ENCODE measurements at places on chromosomes 2 and 18.

DNA sequence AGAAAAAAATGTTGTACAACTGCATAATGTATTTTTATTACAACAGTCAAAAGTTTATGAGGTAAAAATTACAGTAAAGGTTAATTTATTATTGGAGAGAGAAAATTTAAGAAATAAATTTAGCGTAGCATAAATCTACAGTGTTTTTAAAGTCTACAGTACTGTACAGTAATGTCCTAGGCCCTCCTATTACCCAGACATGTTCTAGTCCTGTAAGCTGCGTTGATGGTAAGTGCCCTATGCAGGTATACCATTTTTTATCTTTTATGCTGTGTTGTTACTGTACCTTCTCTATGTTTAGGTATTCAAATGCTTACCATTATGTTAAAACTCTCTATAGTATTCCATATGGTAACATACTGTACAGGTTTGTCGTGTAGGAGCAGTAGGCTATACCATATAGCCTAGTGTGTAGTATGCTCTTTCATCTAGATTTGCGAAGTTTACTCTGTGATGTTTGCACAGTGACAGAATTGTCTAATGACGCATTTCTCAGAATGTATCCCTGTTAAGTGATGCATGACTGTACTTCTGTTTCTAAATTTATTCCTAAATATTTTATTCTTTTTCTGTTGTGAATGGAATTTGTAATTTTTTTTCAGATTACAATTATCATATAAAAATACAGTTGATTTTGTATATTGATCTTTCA, 24.5 kb downstream of the ABI2 start:
- DNase-seq: no peak
- H3K4me3 ChIP-seq: no peak overlapping the region
- no peaks in the 10 kb centered on the region for H3K4me1 ChIP-seq
- 0 out of 2 replicates have a peak, but pooled peaks cover 3% of the 10 kb centered on the region for H3K36me3 ChIP-seq
- no peaks in the 10 kb centered on the region for H3K27me3 ChIP-seq

- H3K27me3 ChIP-seq: peaks cover 5% of the 10 kb centered on the region
- H3K27ac ChIP-seq: no peak overlapping the region
- no peak for DNase-seq
Measured at GRCh38 chr2:241862093-241862492, 3.4 kb upstream of the PDCD1 start.

- no peaks in the 10 kb centered on the region for H3K4me1 ChIP-seq
- no peaks in the 10 kb centered on the region for H3K27me3 ChIP-seq
- H3K4me3 ChIP-seq: peak overlapping the region; percentile 39
- peak; percentile 24 for DNase-seq
- H3K36me3 ChIP-seq: no peaks in the 10 kb centered on the region
Measured at GRCh38 chr18:2223449-2223848, 347.9 kb downstream of the METTL4 start.

- H3K4me1 ChIP-seq: no peaks in the 10 kb centered on the region
- no peak for DNase-seq
- no peaks in the 10 kb centered on the region for H3K27me3 ChIP-seq
- H3K27ac ChIP-seq: no peak overlapping the region
- H3K4me3 ChIP-seq: no peak overlapping the region
Measured at GRCh38 chr2:2646433-2647051, 315.5 kb upstream of the MYT1L start.

DNA sequence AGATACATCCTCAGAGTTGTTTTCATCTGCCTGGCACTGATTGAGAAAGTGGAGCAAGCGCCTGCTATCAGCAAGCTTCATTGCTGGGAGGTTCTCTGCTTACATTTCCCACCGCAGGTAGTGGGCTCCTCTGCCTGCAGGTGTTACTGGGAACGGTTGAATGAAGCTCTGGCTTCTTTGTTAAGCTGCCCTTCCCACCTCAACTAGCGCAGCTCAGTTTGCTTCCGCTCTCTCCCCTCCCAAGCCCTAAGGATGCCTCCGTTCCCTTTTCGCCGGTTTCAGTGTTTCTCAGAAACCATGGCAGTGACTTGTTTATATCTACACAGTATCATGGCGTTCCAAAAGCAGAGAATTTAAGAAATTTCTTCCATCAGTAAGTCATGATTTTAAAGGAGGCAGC, 72.2 kb upstream of the B3GNT7 start:
- no peak overlapping the region for H3K27ac ChIP-seq
- H3K27me3 ChIP-seq: no peaks in the 10 kb centered on the region
- no peaks in the 10 kb centered on the region for H3K4me1 ChIP-seq
- DNase-seq: no peak
- no peak overlapping the region for H3K4me3 ChIP-seq

- H3K27me3 ChIP-seq: no peaks in the 10 kb centered on the region
- no peaks in the 10 kb centered on the region for H3K36me3 ChIP-seq
- H3K4me3 ChIP-seq: no peak overlapping the region
- no peak for DNase-seq
Measured at GRCh38 chr18:42533009-42533575, 578.1 kb downstream of the PIK3C3 start.

DNA sequence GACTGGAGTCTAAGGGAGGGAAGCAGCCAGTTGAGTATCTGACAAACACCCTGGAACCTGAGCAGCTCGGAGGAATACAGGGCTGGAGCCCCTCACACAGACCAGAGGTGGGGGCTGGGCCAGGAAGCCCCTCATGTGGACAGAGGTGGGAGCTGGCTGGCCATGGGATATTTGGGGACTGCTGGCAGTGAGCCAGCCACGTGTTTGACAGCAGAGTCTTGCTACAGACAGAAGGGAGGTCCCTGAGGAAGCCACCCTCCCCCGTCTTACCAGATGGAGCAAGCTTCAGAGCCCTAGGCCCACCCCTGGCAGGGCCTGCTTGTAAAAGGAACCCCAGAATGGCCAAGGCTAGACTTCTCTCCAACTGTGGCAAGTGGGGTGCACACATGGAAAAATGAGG, 3.6 kb upstream of the MTERF4 start:
- no peak overlapping the region for H3K4me3 ChIP-seq
- DNase-seq: no peak
- no peaks in the 10 kb centered on the region for H3K36me3 ChIP-seq
- H3K27ac ChIP-seq: no peak overlapping the region
- H3K27me3 ChIP-seq: no peaks in the 10 kb centered on the region

DNA sequence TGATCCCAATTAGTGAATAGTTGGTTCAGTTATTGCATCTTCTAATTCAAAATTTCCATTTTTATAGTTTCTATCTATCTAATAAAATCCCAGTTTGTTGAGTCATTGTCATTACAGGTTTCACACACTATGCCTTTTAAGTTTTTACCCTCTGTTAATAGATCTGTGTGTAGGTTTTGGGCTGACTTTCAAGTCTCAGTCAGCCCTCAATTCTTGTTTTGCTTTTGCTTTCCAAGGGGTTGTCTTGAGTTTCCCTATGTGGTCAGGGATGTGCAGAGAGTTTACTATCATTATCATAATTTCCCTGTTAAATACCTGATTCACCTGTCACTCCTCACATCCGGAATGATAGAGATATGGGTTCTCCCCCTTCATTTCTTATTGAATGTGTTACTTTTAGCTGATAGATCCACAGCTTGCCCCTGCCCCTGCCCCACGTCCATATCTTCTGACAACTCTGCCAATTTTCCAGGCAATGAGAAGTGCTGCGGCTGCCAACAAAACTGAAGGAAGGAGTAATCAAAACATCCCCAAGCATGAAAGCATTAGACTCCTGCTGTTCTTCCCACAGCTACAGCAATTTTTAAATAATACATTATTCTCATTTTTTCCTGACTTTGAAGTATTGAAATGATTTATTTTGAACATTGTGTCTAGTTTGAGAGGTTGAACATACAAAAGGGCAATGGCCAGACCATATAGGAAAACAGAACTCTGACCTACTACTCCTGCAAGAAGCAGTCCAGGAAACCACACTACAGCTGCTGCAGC, 1064.8 kb downstream of the SUCLG1 start:
- DNase-seq: no peak
- no peaks in the 10 kb centered on the region for H3K36me3 ChIP-seq
- H3K27ac ChIP-seq: no peak overlapping the region

GRCh38 chr18:42583283-42583731, 532.2 kb downstream of the RIT2 start:
- H3K4me1 ChIP-seq: peaks cover 7% of the 10 kb centered on the region
- H3K36me3 ChIP-seq: no peaks in the 10 kb centered on the region
- no peak overlapping the region for H3K27ac ChIP-seq
- no peak overlapping the region for H3K4me3 ChIP-seq

- H3K4me3 ChIP-seq: no peak overlapping the region
- H3K36me3 ChIP-seq: no peaks in the 10 kb centered on the region
- no peak overlapping the region for H3K27ac ChIP-seq
Measured at GRCh38 chr2:170340693-170341068, 162.7 kb downstream of the MYO3B start.

DNA sequence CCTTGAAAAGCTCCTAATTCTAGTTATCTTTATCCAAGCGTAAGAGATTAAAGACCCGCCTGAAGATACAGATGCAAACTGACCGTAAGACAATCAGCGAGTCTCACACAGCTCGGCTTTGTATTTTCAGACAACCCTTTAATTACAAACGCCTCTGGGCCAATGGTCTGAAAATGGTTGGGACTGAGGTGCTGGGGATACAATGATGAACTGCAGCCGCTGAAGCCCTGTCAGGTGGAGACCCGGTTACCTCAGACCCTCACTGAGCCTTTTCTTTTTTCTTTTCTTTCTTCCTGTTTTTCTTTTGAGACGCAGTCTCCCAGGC, 715 bp upstream of the CFAP36 start:
- H3K27ac ChIP-seq: peak overlapping the region; percentile 81
- peak; percentile 14 for DNase-seq
- H3K4me3 ChIP-seq: peak overlapping the region; percentile 98
- H3K36me3 ChIP-seq: peaks cover 4% of the 10 kb centered on the region
- peaks cover 8% of the 10 kb centered on the region for H3K4me1 ChIP-seq

DNA sequence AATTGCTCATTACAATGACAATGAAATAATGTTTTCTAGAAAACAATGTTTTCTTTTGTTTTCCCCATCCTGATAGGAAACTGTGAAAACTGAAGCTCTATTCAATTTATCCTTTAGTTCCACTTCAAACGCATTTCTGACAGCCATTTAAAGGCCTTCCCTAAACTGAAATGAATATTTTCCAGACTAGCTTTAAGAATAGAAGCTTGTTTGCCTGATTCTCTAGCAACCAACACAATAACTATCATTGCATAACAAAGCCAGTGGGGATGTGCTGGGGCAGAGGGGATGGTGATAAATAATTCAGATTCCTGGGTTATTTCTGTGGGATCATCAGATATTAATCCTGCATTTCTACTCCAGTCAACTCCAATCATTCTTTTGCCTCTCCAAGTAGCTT, 427.1 kb downstream of the RND3 start:
- H3K27ac ChIP-seq: no peak overlapping the region
- peak; percentile 41 for DNase-seq
- no peaks in the 10 kb centered on the region for H3K27me3 ChIP-seq
- no peak overlapping the region for H3K4me3 ChIP-seq

DNA sequence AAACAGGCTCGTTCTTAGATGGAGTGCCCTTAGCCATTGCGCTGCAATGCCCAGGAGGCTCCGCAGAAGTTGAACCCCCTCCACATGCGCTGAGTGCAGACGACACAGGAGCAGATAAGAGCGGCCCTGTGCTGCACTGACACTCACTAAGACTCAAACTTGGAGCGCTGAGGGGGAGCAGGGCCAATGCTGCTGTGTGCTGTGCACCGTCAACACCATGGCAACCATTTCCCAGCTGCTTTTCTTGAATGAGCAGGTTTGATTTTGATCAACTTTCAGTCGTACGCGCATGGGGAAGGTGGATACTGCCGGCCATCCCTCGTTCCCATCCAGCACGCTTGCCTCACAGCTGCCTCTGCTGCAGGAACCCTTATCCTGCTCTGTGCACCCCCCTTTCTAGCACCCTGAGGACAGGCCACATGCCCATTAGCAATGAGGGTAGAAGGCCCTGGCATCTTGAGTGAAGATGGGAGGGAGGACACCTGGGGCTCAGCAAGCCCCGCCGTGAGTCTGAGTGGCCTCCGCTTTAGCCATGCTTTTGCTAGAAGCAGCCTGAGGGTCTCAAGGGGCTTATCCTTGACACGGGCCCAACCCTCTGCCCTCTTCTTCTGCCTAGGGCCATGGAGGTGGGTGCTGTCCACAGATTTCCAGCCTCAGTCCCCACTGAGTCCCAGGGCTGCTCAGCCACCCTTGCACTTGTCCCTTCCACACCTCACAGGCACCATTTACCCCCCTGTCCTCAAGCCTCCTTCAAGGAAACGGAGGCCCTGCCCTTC, 271.9 kb downstream of the PHLPP1 start:
- H3K4me1 ChIP-seq: no peaks in the 10 kb centered on the region
- H3K27me3 ChIP-seq: no peaks in the 10 kb centered on the region
- DNase-seq: no peak
- H3K36me3 ChIP-seq: no peaks in the 10 kb centered on the region
- H3K4me3 ChIP-seq: no peak overlapping the region

- H3K36me3 ChIP-seq: no peaks in the 10 kb centered on the region
- DNase-seq: no peak
- no peaks in the 10 kb centered on the region for H3K27me3 ChIP-seq
- H3K4me3 ChIP-seq: no peak overlapping the region
- H3K4me1 ChIP-seq: peaks cover 18% of the 10 kb centered on the region
Measured at GRCh38 chr2:71643674-71644357, 190.5 kb downstream of the DYSF start.

GRCh38 chr2:167729911-167730310, 517.5 kb downstream of the STK39 start:
- no peak for DNase-seq
- H3K36me3 ChIP-seq: no peaks in the 10 kb centered on the region
- no peaks in the 10 kb centered on the region for H3K4me1 ChIP-seq
- H3K27ac ChIP-seq: no peak overlapping the region

DNA sequence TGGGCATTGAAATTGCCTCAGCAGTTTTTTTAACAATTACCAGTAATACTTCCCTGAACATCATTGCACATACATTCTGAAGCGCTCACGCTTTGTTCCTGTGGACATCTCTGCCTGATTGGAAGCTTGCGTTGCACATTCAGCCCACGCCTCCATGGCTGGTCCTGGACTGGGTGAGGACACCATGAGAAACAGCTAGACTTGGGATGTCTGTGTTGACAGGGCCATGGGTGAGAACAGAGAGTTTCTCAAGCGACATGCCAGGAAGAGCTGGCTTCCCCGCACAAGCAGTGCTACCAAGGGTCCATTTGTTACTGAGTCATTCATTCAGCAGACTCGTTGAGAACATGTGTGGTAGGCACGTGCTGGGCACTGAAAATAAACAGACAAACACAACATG, 166.3 kb downstream of the GBX2 start:
- DNase-seq: no peak
- no peaks in the 10 kb centered on the region for H3K36me3 ChIP-seq
- no peaks in the 10 kb centered on the region for H3K27me3 ChIP-seq
- H3K4me1 ChIP-seq: no peaks in the 10 kb centered on the region

All from GM23248 (cell line).